Stimulated activated CD4-positive, alpha-beta T cell treated with anti-CD3 and anti-CD28 coated beads, TNF-alpha, amount 100 ng/mL, for 1 hour (primary cell): ENCODE measurements at places on chromosomes 11 and 22.
A peak's percentile ranks its signal among the peaks of the same experiment; 100 is the strongest.

GRCh38 chr11:131895865-131896264, 525.5 kb downstream of the NTM start:
- DNase-seq = no peak

DNA sequence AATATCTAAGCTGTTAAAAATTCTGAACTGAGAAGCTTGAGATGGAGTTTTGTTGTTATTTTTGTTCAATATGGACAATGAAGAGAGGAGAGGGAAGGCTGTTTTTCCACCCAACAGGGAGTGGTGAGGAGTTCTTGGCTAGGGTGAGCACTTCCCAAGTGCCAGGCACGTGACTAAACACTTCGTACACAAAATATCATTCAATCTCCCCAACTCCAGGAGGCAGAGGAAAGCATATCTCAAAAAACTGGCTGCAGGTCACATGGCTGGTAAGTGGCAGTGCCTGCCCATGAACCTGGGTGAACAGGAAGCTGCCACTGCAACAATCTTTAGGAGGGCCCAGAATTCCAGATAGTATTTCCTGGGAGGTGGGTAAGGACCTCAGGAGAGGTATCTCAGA, 11.6 kb downstream of the ELF5 start:
- no peak for DNase-seq

DNA sequence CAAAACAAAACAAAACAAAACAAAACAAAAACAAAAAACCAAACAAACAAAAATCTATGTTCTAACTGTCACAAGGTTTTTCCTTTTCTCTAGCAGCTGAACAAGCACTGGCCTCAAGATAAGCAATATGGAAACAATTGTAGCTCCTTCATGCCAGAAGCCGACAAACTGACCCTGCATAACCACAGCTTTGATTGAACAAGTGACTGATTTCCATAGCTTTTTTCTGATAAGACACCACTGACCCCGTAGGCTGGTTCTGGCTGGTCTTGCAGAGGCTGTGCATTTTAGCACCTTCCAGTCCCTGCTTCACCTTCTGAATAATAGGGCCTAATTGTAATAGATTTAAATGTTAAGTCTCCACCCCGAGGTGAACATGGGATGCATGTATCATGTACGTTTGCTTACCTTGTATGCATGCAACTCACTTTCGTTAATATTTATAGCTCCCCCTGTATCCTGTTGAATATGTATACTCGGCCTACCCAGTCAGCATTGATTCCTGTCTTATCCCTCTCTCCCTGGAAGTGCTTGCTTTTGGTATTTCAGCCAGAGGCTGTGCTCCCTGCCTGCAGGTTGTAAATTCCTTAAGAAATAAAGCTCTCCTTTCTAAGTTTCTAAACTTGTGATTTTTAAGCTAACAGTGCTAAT, 49.6 kb downstream of the CNTF start:
- DNase-seq = no peak

DNA sequence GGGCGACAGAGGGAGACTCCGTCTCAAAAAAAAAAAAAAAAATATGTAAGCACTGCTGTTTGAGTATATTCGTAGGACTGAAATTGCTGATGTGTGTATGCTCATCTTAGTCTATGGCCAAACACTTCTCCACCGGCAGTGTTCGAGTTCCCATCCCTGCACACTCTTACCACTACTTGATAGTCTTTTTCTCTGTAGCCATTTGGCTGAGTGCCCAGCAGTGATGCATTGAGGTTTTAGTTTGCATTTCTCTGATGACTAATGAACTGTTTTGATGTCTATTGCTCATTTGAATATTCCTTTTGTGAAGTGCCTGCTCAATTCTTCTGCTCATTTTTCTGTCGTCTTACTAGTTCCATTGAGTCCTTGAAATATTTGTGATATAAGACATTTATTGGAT, 1.9 kb downstream of the TIRAP start:
- peak; percentile 71 for DNase-seq

GRCh38 chr11:62602141-62603071, 741 bp upstream of the MTA2 start:
- DNase-seq = no peak

- DNase-seq = no peak
Observed at GRCh38 chr11:2461956-2462542, 17.2 kb downstream of the KCNQ1 start.

GRCh38 chr11:108609682-108610081, 16.1 kb upstream of the EXPH5 start:
- DNase-seq = no peak

GRCh38 chr11:126647735-126648134, 292.2 kb downstream of the ST3GAL4 start:
- DNase-seq = no peak

GRCh38 chr11:45997599-45997998, 75.1 kb downstream of the LARGE2 start:
- no peak for DNase-seq

- no peak for DNase-seq
Observed at GRCh38 chr11:227824-228379, 8.2 kb downstream of the SIRT3 start.

DNA sequence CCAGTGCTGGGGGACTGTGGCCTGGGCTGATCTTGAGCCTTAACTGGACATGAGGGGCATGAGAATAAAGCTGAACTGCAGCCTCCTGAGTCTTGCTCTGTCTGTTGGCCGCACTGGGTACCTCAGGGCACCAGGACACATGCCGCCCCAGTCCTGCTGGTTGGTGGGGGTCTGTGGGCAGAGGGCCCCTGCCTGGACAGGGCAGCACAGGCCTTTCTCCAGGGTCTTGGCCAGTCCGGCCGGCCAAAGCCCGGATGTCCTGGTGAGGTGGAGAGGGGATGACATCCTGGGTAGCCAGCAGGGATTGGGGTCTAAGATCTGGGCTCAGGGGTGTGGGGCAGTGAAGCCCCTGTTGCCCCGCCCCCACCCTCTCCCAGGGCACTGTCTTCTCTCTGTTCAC, 1.5 kb upstream of the RPS6KA4 start:
- no peak for DNase-seq

GRCh38 chr11:126011754-126012153, 50.9 kb downstream of the CDON start:
- no peak for DNase-seq

- no peak for DNase-seq
Observed at GRCh38 chr11:93329936-93330445, 551 bp upstream of the DEUP1 start.

DNA sequence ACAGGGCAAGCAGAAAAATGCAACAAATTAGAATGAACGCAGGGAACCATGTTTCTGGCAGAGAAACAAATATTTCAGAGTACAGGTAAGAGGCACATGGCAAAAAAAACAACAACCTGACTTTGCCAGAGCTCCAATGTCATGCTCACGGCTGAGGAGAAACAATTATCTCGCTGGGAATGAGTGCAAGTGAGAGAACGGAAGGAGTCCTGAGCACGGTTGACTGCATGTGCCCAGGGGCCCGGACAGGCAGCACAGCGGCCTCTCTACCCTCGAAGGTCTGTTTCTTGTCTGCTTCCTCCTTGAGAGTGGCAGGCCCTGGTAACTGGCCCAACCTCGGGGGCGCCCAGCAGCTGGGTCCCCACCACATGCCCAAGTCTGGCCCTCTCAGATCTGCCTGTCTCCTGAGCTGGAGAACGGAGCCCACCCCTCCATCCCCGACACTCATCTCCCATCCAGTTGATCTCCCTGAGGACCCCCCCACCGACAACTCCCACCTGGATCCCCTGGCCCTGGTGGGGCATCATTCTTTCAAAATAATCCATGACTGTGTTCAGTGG, 24.6 kb upstream of the RTN4R start:
- no peak for DNase-seq

- no peak for DNase-seq
Observed at GRCh38 chr11:108338750-108339149, 115.9 kb downstream of the ATM start.

DNA sequence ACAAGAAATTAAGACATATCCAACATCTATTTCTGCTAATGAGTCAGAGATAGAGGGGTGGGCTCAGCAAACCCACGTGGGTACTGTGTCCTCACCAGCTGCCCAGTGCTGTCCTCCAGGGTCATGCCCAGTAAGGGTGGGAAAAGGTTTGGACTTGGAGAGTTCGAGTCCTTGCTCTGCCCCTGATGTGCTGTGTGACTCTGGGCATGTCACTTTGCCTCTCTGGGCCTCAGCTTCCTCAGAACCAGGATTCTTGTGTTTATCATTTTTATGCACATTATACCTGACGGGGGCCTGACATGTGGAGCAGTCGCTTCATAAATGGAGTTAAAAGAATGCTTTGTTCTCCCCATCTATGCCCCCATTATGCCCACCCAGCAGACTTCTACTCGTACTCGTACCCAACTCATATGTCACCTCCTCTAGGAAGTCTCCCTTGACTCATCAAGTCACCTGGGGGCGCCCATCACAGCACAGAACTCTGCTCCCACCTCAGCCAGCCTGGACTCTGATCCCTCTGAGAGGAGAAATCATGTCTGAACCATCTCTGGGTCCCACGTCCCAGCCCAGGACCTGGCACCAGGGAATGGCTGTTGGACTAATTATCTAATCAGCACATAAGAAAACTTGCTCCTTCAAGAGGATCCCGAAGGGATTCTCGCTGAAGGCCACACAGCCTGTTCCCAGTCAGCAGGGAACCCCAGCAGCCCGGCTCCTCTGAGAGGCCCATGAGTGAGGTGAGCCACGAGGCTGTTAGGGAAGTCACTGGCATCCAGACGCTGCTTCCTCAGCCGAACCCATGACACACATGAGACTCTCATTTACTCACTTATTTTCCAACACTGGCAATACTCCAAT, 38.7 kb upstream of the TSKU start:
- no peak for DNase-seq

GRCh38 chr11:2362414-2362813, 14.7 kb upstream of the CD81 start:
- no peak for DNase-seq

- no peak for DNase-seq
Observed at GRCh38 chr11:128206461-128206860, 380.9 kb downstream of the ETS1 start.

- no peak for DNase-seq
Observed at GRCh38 chr22:45976254-45977002, 534 bp downstream of the WNT7B start.

- DNase-seq = no peak
Observed at GRCh38 chr22:41401781-41402648, 20.3 kb downstream of the TEF start.

- no peak for DNase-seq
Observed at GRCh38 chr22:19871023-19871844, 16.6 kb upstream of the GNB1L start.

- DNase-seq = no peak
Observed at GRCh38 chr22:31431950-31432349, 32.5 kb downstream of the DRG1 start.

DNA sequence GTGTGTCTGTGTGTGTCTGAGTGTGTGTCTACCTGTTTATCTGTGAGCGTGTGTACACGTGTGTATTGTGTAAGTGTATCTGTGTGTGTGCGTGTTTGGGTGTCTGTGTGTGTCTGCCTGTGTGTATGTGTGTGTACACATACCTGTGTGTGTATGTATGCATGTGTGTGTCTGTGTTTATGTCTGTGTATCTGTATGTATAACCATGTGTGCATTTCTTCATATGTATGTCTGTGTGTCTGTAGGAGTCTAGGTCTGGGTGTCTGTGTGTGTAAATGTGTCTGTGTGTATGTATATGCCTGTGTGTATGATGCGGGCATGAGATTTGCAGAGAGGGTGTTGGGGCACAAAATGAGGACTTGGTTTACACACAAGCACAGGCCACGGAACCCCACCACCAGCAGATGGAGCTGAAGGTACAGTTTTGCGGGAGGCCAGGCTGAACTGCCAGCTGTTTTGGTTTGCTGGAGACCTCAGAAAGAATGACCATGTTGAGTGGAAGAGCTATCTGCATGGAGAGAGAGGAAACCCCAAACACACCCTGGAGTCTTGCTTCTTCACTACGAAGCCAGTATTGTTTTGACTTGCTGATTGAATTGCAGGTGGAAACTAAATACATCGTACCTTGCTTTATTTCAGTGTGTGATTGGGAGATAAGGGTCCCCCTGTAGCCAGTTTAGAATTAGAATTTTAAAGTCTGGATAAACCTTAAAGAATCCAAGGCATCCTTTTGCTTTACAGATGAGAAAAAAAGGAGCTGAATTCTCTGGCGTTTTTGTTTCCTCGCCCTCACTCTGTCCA, 497.2 kb downstream of the NTM start:
- DNase-seq = no peak

GRCh38 chr11:73308961-73309919, 1.2 kb downstream of the ARHGEF17 start:
- DNase-seq = no peak

- peak; percentile 38 for DNase-seq
Observed at GRCh38 chr22:20418211-20418788, 19.3 kb downstream of the SCARF2 start.

DNA sequence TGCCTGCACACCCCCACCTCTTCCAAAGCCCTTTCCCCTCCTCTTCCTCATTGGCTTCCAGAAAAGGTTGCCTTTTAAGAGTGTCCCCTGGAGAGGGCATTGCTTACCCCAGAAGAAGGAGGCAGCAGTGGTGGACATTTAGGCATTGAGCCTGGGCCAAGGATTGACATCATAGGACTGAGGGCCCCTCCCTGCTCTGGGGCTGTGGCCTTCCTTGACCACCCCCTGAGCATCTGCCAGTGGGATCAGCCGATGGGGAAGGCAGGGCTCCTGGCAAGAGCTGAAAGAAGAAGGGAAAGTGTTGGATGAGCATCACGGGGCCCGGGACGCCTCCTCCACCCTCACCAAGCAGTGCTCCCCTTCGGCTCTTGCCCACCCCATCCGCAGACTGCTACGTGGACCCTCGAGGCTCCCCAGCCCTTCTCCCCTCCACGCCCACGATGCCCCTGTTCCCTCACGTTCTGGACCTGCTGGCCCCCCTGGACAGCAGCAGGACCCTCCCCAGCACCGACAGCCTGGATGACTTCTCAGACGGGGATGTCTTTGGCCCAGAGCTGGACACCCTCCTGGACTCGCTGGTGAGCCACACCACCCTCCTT, 37.4 kb downstream of the ZC3H7B start:
- DNase-seq = no peak

- DNase-seq = no peak
Observed at GRCh38 chr22:28435140-28435768, 244.4 kb downstream of the TTC28 start.

DNA sequence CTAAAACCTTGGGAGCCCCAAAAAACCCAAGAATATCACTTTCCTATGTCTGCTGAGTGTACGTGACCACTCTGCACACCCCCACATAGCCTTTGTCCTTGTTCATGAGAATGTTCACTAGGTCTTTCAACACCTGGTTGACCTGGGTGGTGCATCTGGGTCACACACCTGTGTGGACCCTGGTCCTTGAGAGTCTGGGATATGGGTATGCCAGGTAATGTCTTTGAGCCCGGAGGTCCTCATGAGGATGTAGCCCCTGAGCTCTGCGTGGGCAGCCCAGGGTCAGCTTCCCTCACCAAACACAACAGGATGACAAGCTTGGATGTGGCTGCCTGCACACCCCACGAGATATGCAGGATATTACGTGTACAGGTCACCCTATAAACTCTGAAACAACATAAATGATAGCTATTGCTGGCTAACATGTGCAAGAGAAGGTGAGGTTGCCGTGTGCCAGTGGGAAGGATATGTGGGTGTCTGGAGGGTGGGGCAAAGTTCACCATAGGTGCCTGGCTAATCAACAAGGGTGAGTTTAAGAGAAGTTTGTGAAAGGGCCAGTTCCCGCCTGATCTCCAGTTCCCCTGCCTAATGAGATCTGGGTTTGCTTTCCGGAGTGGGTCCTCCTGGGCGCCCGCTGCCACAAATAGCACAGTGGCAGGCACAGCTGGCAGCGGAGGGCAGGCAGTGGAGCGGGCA, 1.4 kb upstream of the PPARA start:
- DNase-seq = no peak
